ENCODE measurements at places on chromosomes 2 and 18.
A peak's percentile ranks its signal among the peaks of the same experiment; 100 is the strongest.

DNA sequence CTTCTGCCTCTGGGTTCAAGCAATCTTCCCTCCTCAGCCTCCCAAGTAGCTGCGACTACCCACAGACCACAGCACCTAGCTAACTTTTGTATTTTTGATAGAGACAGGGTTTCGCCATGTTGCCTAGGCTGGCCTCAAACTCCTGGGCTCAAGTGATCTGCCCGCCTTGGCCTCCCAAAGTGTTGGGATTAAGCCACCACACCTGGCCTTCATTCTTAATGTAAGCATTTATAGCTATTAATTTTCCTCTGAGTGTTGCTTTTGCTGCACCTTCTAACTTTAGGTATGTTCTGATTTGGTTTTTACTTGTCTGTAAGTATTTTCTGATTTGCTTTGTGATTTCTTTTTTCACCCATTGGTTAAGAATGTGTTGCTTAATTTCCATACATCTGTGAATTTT, 29.7 kb downstream of the CHMP3 start:
- DNase-seq, result no peak

DNA sequence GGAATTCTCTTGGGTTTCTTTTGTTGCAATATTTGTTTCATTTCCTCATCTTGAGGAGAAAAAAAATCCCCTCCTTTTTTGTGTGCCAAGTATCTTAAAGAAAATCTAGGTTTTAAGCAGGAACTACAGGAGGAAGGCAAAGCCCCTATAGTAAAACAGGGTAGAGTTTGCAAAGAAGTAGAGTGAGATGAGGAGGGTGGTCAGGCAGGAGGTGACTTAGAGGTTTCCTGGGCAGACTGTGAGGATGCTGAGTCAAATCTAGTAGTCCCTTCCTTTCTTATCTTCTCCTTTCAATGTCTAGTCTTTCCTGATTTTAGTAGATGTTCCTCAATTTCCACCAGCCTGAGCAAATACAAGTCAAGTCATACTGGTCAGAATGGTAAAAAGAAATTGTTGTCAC, 222.5 kb downstream of the PMAIP1 start:
- no peak for DNase-seq

GRCh38 chr2:46771309-46771708, 144.3 kb downstream of the MCFD2 start:
- DNase-seq, result no peak

- DNase-seq, result no peak
These were observed 119.4 kb downstream of the RTTN start for GRCh38 chr18:70086085-70086484.

DNA sequence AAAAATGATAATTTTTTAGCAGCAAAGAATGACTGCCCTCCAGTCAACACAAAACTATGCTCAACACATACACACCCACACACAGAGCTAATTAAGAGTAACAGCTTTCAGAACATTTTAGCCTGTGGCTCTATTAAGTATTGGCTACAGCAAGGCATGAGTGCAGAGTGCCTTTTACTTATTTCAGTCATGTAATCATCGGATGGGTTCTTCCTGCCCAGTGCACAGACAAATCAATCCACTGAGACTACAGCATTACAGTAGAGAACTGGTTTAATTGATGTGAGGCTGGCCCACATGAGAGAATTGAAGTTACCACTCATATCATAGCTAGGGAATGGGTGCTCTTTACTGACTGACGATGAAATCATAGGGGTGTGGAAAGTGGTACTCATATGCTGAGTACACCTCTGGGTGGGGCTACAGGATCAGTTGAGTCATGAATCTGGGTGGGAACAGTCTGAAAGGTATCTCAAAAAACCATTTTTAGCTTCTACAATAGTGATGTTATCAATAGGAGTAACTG, 241.0 kb downstream of the FSIP2 start:
- DNase-seq, result no peak

GRCh38 chr18:13231151-13231550, 12.6 kb downstream of the LDLRAD4 start:
- no peak for DNase-seq

DNA sequence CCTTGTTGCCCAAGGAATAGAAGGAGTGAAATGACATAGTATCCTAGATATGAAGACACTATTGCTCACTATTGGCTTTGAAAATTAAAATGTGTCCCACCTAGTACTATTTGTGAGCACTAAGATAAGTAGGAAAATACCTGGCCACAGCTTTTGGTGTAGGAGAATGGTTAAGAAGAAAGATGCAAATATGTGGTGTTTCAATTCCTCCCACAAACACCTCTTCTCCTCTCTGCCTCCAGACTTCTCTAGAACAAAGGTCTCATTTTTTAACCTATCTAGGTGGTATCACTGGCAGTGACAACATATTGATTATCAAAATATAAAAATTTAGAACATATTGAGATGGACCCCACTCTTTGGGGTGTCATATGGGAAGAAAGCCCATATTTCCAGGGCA, 929.9 kb upstream of the FANCL start:
- no peak for DNase-seq

DNA sequence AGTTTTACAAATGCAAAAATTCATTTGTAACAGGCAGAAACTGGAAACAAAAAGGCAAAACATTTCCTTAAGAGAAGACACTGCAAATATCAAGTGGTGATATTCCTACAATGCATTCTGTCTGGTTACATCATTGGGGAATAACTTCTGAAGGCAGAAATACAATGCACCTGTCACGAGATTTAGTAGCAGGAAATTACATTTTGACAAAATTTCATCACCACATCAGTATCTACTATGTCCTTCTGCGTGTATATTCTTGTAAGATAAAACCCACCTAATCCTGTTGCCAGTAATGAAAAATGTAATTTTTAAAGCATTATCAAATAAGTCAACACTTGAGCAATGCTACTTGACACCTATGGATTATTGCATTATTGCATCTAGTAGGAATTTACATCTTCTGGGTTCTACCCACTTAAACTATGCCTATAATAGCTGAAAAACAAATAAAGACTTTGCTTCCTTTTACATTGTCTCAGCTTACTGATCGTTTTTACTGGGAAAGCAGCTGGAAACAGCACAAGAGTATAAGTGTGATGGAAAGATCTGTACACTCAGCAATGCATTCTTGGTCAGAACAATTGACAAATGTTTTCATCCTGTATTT, 59.5 kb downstream of the IRS1 start:
- no peak for DNase-seq

GRCh38 chr18:58284699-58285448, 240.8 kb downstream of the NEDD4L start:
- no peak for DNase-seq

- no peak for DNase-seq
These were observed 25.6 kb downstream of the FAP start for GRCh38 chr2:162217598-162217997.

DNA sequence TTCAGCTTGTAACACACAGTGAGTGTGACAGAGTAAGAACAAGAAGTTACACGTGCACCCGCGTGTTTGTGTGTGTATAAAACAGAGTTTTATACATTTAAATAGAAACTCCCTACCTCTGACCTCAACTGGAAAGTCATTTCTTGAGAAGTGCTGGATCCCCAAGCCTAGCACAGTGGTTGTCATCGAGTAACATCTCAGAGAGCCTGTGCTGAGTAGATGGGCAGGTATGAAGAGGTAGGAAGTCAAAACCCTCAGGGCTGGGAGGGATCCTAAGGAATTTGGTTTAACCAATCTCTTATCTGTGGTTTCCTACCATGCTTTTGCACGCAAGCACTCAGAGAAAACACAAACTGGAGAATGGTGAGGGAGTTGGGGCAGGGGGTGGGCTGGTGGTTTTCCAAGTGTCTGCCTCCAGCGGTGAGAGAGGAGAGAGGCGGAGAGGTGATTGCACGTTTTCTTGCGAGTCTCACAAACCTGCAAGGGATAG, 9.2 kb downstream of the ACOXL start:
- no peak for DNase-seq

GRCh38 chr2:44897406-44897805, 44.1 kb upstream of the SIX3 start:
- DNase-seq, result no peak

GRCh38 chr18:70377857-70378701, 89.2 kb downstream of the SOCS6 start:
- DNase-seq, result no peak

DNA sequence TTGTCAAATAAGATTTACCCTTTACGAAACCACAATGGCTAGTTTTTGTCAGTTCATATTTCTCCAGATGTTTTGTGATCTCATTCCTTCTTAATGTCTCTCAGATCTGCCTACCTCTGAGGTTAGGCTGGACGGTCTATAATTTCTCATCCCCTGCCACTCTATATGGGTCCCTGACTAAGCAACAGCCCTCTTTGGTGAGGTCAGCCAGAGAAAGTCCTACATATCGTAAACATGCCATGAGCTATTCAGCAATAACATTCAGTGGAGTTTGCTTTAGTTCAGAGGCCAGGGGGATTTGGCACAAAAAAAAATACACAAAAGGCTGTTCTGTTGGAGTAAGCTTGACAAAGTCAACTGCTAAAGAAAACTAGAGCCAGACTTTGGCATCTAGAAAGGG, 192.1 kb upstream of the NCKAP5 start:
- DNase-seq, result no peak

DNA sequence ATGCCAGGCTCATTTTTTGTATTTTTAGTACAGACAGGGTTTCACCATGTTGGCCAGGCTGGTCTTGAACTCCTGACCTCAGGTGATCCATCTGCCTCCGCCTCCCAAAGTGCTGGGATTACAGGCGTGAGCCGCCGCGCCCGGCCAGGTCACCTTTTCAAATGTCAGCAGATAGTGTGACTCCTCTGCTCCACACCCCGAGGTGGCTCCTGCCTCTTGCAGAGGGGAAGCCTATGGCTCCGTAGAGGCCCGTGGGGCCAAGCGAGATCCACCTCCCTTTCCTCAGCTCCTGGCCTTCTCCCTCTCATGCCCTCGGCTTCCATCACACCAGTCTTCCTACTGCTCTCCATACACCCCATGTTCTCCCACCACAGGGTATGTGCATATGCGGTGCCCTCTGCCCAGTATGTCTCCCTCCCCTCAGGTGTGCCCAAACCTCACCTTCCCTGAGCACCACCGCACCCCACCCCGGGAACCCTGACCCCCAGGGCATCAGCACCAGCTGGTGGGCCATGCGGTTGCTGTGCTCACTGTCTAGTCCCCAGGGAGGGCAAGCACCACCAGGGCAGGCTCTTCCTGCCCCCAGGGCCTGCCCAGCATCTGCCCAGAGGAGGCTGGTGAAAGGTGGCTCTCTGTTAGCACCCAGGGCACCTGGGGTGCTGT, 10.7 kb downstream of the GPR17 start:
- DNase-seq, result no peak

DNA sequence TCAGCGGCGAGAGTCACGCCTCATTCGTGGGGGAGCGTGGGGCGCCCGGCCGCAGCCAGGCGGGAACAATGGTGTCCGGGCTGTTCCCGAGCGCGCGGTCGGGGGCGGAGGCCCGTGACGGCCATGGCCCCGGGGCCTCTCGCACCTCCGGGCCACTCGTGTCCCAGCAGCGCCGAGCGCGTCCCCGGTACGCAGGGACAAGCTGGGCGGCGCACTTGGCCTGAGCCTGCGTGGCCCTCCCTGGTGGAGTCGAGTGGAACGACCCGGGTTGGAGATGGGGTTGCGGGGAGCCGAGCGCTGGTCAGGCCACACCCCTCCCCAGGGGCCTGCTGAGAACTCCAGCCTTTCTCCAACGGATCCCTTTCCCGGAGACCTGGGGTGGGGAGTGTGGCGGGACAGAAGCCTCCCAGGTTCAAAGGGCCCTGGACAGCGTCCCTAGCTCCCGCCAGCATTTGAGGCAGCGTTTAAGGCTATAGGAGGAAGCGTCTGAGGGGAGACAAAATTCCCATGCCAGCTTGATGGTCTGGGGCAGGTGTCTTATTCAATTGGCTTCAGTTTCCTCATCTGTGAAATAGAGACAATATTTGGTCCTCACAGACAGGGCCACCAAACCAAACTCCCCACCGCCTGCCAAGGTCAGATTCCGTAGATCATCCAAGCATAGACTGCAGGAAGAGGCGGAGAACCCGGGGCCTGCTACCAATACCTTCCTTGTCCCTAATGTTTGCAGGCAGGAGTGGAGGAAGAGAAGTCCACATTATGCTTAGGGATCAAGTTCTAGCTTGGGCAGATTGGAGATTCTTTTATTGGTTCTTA, 553 bp downstream of the CNDP2 start:
- DNase-seq, result peak; percentile 14

DNA sequence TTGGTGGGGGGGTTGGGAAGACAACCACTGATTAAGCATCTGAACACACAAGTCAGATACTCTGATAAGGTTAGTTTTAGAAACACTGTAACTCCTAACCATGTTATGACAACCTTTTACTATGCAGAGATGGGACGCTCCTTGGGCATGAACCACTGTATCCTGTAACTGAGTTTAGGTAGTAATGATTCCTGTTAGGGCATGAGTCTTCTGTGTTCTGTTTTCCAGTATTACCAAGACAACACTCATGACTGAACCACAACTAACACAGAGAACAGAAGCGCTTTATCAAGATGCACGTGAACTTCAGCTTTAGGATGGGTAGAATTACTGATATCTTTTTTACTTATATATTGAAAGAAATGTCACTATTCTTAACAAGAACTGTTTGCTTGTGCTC, 14.1 kb upstream of the CREB1 start:
- no peak for DNase-seq

DNA sequence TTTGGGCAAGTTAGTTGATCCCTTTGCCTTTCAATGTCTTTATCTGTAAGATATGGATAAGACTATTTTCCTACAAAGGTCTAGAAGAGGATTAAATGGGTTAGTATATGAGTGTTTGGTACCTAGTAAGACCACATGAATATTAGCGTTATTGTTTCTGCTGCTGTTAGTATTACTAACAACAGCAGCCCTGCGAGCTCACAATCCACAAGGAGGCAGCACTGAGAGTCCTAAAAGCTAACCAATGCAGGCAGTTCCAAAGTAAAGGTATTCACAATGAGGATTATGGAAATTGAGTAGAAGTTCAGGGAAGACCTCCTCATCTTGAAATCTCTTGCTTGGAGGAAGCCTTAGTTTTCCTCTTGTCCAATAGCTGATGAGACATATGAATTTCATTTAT, 248.9 kb downstream of the TDRD15 start:
- DNase-seq, result no peak

GRCh38 chr18:59792353-59792752, 95.1 kb upstream of the CCBE1 start:
- no peak for DNase-seq

- no peak for DNase-seq
These were observed 469.9 kb upstream of the NRP2 start for GRCh38 chr2:205212357-205212756.

DNA sequence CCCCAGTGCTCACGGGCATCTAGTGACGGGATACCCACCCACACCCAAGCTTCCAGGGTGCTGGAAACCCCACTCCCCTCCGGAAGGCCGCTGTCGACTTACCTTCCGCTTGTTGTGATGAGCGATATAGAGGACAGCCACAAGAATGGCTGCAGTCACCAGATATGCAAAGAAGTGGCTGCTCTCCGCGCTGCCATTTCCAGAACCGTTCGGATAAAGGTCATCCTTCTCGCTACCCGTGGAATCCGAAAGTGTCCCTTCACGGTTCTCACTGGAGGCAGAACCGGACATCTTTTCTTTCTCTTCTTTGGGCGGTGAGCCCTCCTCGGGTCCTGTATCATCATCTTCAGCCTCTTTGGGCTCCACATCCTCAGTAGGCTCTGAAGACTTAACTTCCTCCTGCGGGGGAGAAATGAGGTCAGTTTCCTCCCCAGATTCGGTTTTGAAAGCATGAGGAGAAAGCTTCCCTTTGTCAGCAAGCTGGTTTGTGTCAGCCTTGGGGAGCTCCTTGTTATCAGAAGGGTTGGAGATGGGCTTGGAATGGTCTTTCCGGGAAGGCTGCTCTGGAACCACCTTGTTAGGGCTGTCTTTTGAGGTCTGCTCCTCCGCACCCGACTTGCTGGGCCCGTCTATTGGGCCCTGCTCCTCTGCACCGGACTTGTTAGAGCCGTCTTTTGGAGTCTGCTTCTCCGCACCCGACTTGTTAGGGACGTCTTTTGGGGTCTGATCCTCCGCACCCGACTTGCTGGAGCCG, 1.2 kb downstream of the TGOLN2 start:
- DNase-seq, result peak; percentile 49
